ENCODE measurements at places on chromosomes 11 and 22. TPM values are rescaled to one million over a fixed set of nuclear protein-coding genes. Genes with fewer than 3 reads are reported as not detected.

GRCh38 chr11:133945087-133945974 is 11.4 kb downstream of the IGSF9B start:
- DNase-seq: peak; percentile 41

DNA sequence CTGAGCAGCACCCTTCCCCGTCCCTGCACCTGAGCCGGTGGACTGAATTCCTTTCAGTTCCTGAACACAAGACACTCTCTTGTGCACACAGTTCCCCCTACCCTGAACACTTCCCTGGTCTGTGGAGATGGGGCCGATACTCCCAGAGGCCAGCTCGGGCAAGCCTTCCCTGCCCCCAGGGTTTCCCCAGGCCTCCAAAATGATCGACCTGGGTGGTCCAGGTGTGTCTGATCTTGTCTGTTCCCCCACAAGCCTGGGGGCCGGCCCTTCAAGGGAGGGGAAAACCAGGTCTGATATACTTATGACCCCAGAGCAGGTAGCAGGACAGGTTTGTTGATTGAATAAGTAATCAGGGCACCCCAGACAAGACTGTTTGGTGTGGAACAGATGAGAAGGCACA is 40.7 kb upstream of the KLHL35 start:
- no peak for DNase-seq

OR6X1 gene
- not detected for polyA plus RNA-seq

BTBD18 gene
- polyA plus RNA-seq: 0.56 TPM

GRCh38 chr11:120928627-120929026 is 95.3 kb upstream of the TBCEL start:
- no peak for DNase-seq

DNA sequence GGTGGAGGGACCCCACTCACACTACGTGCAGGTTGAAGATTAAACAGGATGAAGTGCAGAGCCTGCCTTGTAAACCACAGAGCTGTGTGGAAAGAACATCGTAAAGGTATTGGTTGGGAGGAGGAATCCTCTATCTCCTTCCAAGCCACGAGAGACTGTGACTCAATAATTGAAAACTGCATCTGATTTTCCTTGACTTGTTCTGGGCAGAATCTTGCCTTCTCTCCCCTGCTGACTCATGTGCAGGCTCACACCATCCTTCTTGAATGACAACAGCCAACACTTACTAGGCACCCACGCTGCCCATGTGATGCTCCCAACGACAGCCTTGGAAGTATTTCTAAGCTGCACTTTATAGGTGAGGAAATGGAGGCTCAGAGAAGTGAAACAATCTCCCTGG is 563.0 kb downstream of the MIAT start:
- DNase-seq: no peak

DNA sequence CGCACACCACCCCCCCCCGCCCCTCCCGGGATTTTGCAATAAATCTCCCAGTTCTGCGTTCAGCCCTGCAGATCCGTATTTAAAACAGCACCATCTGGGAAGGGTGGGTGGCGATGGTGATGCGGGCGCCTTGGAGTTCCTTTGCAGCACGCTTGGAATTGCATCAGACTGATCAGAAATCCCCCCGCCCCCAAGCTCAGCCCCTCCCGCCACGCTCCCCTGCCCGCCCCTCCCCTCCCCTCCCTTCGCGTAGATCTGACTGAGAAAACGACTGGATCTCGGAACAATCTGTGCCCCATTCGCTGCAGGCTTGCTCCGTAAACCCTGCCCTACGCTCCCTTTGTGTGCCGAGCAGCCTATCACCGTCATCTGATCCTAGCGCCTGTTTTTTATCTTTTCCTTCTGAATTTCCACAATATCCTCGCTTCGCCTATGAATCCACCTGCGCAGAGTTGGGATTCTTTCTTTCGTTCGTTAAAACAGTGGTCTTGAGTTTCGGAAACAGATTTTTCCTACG is 18.1 kb upstream of the BDNF start:
- DNase-seq: no peak

DNA sequence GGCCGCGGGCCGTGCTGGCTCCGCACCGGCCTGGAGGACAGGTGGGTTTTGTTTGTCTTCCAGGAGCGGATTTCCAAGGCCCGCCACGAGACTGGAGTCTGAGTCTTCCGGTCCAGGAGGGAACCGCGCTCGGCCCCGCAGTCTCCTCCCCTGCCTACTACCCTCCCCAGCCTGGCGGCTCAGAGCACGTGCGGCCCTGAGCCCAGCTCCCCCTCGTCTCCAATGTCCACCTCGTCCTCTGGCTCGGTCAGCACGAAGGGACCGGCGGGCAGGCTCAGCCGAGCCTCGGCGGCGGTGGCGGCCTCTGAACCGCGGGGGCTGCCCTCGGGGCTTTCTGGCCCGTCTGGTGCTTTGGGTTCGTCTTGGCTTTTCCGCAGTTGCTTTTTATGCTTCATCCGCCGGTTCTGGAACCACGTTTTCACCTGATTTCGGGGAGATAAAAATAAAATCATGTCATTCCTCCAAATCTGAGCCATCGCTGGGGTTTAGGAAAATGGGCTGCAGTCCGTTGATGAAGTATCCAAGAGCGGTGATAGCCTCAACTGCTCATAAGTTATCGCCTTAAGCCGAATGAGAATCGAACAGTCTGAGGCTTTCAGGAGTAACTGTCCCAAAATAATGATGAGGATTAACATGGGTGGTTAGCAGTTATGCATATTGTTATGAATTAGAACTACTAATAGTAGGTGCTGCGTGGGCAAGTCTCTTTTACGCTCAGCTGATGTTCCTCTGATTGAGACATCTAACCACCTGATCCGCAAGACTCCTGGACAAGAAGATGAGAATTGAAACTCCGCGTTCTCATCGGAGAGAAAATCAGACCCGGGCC is 4.0 kb downstream of the BSX start:
- DNase-seq: no peak

GRCh38 chr11:71171576-71171975 is 80.8 kb downstream of the SHANK2 start:
- DNase-seq: no peak

DNA sequence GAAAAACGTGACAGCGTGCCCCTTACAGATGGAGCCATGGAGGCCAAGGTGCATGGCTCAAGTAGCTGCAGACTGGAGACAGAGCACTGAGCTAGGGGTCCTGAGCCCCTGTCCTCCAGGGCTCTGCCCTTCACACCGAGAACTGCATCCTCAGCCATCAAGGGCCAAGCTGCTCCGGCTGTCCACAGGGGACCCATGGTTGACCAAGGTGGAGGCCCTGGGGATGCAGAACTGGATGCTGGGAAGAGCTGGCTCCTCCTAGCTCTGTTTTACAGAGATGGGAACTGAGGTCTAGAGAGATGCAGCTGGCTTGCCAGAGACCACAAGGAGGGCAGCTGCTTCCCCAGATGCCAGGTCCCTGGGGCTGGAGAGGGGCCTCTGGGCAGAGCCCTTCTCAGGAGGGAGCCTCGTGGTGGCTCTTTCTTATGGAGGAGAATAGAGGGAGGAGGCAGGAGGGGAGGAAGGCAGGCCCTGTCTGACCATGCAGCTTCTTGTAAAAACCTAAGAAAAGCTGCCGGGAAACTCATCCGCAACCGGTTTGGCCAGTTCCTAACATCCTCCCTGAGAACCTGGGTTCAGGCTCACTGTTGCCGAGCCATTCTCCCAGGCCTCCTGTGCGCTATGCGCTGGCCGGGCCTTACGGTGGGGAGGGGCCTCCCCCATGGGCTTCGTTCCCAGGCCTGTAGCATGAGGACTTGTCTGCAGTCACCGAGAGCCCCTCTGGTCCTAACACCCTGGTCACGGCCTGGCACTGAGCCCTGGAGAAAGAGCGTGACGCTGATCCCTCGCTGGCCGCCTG is 80.6 kb downstream of the WNT7B start:
- DNase-seq: no peak

UPK3A gene
- polyA plus RNA-seq: not detected

- DNase-seq: no peak
Observed at GRCh38 chr11:46413760-46414465, 22.3 kb upstream of the CHRM4 start.

ABCC8 gene
- not detected for polyA plus RNA-seq

RNF215 gene
- 1.1 TPM for polyA plus RNA-seq

- no peak for DNase-seq
Observed at GRCh38 chr11:27949951-27950738, 157.8 kb downstream of the KIF18A start.

DNA sequence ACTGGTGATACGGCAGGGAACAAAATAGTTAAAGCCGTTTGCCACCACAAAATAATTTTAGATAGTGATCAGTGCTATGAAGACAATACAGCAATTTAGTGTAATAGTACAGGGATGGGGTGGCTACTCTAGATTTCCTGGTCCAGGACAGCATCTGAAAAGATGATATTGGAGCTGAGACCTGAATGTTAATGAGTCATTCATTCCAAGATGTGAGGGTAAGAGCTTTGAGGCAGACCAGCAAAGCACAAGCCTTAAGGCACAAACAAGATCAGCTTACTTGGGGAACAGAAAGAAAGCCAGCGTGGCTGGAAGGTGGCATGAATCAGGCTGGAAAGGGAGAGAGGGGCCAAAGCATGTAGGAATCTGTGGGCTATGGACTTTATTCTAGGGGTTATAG is 132.3 kb downstream of the TRIM44 start:
- no peak for DNase-seq

GRCh38 chr11:131870305-131870704 is 499.9 kb downstream of the NTM start:
- no peak for DNase-seq

SLC22A6 gene
- not detected for polyA plus RNA-seq

GRCh38 chr11:127491589-127491988 is 491.0 kb upstream of the KIRREL3 start:
- DNase-seq: no peak

- peak; percentile 53 for DNase-seq
Observed at GRCh38 chr11:8913961-8914660, 3.1 kb downstream of the AKIP1 start.

DNA sequence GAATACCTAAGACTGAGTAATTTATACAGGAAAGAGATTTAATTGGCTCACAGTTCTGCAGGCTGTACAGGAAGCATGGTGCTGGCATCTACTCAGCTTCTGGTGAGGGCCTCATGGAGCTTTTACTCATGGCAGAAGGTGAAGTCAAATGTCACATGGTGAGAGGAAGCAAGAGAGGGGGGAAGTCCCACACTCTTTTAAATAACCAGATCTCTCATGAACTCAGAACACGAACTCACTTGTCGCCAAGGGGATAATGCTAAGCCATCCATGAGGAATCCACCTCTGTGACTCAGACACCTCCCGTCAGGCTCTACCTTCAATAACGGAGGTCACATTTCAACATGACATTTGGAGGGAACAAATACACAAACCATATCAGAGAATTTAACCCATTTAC is 42.2 kb downstream of the BIRC2 start:
- no peak for DNase-seq

DNA sequence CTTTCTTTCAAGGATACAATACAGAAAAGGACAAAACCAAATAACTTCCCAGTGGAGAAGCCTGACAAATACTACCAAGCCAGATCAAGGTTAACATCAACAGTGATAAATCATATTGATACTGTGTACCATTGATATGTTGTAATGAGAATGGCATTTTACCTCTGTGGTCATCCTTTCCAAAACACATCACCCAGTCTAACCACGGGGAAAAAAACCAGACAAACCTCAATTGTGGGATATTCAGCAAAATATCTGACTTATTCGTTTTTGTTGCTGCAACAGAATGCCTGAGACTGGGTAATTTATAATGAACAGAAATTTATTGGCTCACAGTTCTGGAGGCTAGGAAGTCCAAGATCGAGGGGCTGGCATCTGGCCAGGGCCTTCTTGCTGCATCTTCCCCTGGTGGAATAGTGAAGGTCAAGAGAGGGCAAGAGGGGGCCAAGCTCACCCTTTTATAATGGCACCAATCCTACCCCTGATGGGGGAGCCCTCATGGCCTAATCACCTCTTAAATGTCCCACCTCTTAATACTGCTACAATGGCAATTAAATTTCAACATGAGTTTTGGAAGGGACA is 66.1 kb downstream of the FAM76B start:
- DNase-seq: no peak

- DNase-seq: no peak
Observed at GRCh38 chr11:131832079-131832478, 461.7 kb downstream of the NTM start.

- peak; percentile 28 for DNase-seq
Observed at GRCh38 chr11:111602865-111603610, 789 bp downstream of the SIK2 start.

TBC1D22A gene
- 25.3 TPM for polyA plus RNA-seq

DNA sequence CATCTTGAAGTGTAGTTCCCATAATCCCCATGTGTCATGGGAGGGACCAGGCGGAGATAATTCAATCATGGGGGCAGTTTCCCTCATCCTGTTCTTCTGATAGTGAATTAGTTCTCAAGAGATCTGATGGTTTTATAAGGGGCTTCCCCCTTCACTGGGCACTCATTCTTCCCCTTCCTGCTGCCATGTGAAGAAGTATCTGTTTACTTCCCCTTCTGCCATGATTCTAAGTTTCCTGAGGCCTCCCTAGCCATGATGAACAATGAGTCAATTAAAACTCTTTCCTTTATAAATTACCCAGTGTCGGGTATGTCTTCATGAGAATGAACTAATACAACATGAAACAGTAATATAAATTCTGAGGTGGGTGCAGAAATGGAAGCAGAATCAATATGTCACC is 12.1 kb upstream of the SPTBN2 start:
- no peak for DNase-seq

LAYN gene
- 0.27 TPM for polyA plus RNA-seq

GRCh38 chr11:112537846-112538330 is 277.2 kb upstream of the PLET1 start:
- no peak for DNase-seq

DNA sequence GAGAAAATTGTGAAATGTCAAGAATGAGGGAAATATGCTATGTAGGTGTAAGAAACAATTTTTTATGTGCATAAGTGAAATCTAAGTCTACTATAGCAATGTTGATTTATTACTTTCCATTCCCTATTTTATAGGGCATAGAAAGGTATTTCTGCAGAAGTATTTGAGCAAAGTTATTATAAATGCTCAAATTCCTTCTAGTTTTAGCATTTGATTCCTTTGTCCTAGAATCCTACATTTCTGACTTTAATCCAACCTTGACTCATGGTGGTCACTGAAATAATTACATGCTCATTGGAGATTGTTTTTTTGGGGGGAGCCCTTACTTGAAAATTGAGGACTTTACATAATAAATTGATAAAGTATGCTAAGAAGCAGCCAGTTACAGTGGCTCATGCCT is 716.6 kb upstream of the LUZP2 start:
- no peak for DNase-seq

APOL3 gene
- 83.9 TPM for polyA plus RNA-seq

GRCh38 chr22:47205554-47205953 is 443.1 kb downstream of the TBC1D22A start:
- DNase-seq: no peak

- DNase-seq: no peak
Observed at GRCh38 chr11:20125927-20126326, 34.3 kb downstream of the DBX1 start.

DNA sequence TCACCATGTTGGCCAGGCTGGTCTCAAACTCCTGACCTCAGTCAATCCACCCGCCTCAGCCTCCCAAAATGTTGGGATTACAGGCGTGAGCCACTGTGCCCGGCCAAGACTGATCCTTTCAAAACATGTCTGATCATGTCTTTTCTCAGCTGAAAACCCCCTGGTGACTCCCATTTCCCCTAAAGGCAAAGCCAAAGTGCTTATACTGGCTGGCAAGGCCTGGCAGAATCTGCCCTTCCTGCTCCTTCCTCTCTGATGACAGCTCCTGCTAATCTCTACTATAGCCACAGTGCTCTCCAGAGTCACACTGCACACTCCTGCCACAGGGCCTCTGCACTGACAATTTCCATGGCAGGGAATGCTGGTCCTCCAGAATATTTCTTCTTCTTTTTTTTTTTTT is 2.6 kb upstream of the MCHR1 start:
- no peak for DNase-seq

GAS2 gene
- polyA plus RNA-seq: 4.5 TPM

Data from naive thymus-derived CD4-positive, alpha-beta T cell (primary cell).